ENCODE measurements at places on chromosomes 13 and 19.

DNA sequence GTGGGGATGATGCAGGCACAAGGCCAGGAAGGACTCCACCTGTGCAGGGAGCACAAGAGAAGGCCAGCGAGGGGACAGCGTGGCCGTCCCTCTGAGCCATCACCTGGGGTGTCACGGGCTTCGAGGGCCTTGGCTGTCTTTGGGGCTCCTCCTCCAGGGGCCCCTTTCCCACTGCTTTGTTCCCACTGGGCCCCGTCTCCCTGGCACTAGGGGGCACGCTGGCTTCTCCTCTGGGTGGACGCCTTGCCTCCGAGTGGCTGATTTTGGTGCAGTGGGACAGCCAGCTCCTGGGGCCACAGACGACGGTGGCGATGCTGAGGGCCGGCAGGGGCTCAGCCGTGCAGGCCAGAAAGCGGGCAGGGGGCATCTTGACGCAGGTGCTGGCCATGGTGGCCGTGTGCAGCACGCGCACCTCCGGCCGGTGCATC is 43.2 kb upstream of the GRTP1 start:
- DNase-seq = no peak

- no peak for DNase-seq
Observed at GRCh38 chr19:4891066-4891465, 11.6 kb downstream of the ARRDC5 start.

- no peak for DNase-seq
Observed at GRCh38 chr19:14152713-14153112, 16.3 kb upstream of the ASF1B start.

GRCh38 chr13:114112231-114112825 is 20.1 kb downstream of the RASA3 start:
- no peak for DNase-seq
